NCI-H524 (cell line): ENCODE measurements at places on chromosomes 7 and 10.

- DNase-seq = no peak
These were observed 121.4 kb downstream of the PIP4K2A start for GRCh38 chr10:22593026-22593425.

DNA sequence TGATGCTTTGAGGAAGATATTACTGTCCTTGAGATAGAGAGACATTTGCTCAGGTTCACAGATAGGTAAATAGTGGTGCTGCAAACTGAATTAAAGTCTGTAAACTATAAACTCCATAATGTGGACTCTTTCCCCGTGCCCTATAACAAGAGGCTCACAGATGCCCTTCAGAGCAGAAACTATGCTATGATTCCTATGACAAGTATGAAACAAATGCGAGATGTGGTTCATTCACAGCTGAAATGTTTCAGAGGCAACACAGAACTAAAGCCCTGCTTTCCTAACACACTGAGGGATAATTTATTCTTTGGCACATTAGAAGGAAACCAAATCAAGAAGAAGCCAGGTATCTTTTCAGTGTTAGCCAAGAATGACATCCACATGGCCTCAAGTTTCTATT lies 13.4 kb downstream of the CHUK start:
- DNase-seq = no peak

- peak; percentile 39 for DNase-seq
These were observed 25.3 kb upstream of the GJD4 start for GRCh38 chr10:35579726-35580422.

DNA sequence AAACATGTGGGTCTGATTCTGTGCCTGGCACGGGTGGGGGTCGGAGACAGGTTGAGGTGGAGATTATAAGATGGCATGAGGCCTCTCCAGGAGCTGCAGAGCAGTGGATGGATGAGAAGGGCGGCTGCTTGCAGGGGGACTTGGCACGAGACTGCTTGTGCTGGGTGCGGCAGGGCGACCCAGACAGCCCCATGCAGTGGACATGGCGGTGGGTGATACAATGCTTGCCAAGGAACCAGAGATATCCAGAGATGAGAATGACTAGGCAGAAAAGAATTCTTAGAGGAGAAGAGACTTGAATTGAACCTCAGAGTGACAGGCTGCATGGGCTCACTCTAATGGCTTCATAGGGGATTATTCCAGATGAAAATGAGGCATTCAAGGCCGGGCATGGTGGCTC lies 145.4 kb downstream of the NEURL1 start:
- DNase-seq = no peak

DNA sequence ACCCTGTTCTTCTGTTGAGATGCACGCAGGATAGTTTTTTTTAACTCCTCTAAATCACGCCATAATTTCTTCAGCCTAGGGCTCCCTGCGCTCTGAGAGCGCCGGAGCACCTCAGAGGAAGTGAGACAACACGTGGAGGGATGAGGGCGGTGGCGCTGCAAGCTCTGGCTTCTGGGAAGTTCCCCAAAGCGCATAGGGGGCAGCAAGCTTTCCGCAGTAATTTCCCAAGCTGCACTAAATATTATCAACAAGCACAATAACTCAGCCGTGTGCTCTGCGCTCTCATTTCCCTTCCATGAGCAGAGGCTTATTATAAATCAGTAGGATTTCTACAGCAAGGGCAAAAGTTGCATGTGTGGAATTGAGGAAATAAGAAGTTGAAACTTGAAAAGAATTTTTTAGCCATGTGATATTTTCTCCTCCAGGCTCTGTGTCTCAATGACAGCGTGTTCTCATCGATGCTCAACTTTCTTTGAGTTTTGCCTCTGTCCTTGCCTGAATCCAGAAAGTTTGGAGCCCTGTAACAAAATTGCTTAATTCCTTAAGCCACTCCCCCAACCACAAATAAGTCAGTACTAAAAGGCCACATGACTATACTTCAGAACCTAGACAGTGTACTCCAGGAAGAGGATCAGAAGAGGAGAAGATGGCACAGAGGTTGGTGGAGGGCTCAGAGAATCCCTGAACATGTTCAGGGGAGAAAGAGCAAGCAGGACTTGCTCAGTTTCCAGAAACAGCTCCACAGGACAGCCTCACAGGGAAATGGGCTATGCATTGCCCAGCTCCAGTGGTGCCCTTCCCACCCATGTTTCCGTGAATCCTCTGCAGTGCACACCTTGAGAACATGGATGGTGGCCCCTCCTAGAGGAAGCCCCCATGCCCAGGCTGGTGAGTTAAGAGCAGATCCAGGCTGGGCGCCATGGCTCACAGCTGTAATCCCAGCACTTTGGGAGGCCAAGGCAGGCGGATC lies 221.5 kb upstream of the GHITM start:
- DNase-seq = no peak

DNA sequence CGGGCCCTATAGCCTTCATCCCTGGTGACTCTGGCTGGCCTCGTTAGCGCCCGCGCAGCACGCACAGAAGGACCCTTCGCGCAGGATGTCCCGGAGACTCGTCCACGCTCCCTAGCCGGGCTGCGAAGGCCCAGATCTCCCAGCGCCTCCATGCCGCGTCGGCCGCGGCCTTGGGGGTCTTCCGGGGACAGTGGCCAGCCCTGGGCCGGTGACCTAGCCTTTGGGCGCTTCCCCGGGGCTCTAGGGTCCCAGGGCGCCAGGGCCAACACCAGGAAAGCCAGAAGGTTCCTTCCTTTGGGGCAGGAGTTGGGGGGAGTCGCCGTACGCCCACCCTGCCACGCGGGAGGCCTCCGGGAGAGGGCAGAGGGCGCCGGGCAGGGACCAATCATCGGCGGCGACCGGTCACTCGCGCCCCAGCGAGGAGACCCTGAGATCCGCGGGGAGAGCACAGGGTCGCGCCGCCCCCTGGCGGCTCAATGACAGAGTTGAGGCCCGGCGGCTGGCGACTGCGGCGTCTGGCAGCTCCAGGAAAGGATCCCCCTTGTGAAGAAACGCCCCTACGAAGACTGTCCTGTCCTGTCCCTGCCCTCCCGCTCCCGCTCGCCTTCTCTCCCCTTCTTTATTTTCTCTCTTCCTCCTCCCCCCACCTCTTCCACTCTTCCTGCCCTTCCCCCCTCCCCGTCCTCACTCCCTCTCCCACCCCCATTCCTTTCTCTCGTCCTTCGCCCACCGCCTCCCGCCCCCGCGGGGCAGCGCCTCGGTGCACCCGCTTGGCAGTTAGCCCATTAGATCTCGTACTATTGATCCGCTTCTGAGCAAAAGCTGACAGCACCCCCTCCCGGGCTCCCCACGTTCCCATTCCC lies 62.3 kb upstream of the LBX1 start:
- peak; percentile 57 for DNase-seq

DNA sequence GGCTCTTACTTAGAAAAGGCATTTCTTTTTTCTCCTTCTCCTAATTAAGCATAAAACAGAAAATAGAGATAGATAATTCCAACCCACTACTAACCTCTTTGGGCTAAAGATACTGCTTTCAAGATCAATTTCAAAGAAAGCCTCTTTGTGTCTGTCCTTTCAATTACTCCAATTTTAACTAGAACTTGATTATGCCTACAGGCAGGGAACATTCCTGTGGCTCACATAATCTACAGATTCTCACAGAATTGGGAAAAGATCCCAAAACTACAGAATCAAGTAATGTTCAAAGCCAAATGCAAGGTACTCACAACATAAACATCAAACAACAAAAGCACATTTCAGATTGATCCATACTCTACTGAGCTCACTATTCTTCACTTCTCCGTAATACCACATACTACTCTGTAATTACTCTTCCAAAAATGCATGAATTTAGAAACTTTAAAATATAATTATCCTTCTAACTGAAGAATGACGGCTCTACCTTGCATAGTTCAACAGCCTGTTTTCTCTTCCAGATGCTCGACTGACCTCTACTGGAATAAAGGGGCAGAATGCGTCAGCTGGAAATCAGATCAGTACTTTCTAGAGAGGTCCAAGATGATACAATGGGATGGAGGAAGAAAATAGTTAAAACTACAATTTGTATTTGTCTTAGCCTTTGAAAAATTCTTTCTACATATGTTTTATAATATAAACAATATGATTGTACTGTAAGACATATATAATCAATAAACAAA lies 3.9 kb downstream of the MTERF1 start:
- peak; percentile 27 for DNase-seq

DNA sequence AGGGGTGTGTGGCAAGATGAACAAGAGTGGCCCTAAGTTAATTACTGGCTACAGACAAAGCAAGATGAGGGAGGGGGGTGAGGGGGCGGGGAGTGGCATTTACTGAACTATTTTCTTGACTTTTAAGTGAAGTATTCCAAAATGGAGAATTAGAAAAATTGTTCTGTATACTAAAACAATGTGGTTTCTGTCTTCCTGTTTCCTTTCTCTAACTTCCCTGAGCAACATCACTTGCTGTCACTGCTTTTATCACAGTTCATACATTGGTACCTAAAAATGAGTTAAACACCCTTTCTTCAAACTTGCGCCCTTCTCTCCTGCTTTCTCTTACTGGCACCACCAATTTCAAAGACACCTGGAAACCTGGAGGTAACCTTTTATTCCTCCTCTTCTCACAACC lies 21.6 kb downstream of the PDZD8 start:
- no peak for DNase-seq

- peak; percentile 13 for DNase-seq
These were observed 27.5 kb downstream of the MICALL2 start for GRCh38 chr7:1431634-1432380.

DNA sequence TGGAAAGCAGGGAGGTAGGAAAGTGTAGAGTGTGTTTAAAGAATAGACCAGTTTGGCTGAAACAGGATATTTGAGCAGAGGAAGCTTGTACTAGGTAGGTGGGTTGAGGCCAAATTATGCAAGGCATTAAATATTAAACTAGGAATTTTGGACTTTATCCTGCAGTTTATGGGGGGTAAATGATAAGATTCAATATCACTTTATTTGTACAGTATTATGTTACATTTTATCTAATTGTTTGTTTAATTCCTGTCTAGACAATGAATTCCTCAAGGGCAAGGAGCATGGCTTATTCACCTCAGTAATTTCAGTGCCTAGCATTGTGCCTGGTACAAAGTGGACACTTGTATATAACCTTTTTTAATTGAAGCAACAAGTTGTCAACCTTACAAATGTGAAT lies 125.9 kb downstream of the CFTR start:
- no peak for DNase-seq

GRCh38 chr7:87687653-87688254 lies 59.6 kb downstream of the RUNDC3B start:
- DNase-seq = no peak

DNA sequence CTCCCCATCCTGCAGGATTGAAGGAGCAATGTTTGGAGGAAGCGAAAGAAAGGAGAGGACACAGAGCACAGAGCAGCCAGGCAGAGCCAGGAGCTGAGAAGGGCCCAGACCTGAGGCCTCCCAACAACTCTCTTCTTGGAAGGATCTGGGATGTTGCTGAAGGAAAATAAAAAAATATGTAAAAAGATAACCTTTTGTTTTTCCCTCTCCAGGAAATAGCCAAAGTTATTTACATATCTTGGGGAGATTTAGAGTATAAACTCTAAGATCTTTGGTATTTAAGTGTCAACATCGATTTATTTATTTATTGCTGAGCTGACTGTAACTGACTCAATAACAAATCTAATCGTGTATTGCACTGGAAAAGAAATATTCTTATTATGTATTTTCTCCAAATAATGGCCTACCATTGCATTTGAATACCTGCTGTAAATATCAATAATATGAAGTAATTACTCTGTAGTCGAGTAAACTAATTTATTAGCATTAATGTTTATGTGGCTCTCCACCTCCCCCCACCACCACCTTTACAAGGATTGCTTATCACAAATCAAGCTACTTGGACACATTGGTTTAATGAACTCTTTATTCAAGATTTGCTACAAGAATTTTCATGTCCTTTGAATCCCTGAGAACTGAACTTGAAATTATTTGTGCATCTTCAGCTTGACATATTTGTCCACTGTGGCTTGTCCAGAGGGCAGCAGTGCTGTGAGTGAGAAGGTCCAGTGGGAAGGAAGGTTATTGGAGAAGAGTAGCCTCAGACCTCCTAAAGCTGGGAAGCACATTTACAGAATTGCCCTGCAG lies 1.8 kb upstream of the HOXA11 start:
- no peak for DNase-seq

- no peak for DNase-seq
These were observed 4.9 kb downstream of the GATA3 start for GRCh38 chr10:8059191-8059936.

GRCh38 chr10:29022513-29022912 lies 266.4 kb upstream of the LYZL1 start:
- DNase-seq = no peak

GRCh38 chr10:121665809-121666208 lies 67.6 kb upstream of the FGFR2 start:
- DNase-seq = no peak

DNA sequence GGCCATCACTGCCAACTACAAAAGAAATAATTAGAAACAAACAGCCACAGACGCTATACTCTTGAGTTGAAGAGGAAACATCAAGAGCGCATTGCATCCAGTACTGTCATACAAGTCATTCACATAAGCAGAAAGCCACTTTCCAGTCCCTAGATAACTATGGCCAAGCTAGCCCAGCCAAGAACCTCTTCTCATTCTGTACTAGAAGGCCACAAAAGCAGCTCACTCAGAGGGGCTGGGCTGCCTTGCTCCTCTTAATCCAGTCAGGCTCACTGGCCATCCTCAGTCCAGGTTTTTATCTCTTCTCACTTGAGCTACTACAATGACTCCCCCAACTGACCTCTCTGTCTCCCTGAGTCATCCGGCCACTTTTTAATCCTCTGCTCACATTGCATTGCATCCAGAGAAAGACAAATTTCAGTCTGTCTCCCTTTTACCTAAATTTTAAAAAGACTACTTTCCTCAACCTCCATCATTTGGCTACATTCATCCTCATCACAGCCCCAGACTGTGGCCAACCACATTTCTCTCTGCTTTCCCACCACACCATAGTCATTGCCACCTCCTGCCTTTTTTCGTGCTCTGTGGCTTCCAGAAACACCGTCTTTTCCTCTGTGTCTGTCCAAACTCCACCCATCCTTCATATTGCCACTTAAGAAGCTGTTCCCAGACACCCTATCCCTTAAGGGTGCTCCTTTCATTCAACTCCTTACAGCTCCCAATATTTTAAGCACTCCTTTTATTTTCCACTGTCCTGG lies 25.0 kb downstream of the PPP1R3C start:
- no peak for DNase-seq

DNA sequence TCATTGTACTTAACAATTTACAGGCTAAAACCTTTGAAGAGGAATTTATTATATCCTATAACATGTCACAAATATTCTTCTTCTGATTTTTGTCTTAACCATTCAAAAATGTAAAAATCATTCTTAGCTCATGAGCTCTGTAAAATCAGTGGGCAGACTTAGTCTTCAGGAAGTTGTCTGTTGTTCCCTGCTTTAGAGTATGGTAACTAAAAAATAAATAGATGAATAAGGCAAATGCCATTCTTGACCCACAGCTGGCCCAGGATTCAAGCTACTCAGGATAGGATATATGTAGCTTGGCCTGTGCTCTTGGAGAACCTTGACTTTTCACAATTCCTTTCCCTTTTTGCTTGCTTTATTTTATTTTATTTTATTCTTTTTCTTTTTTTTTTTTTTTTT lies 51.5 kb downstream of the LRRC4 start:
- no peak for DNase-seq

- DNase-seq = no peak
These were observed 22.1 kb upstream of the LMOD2 start for GRCh38 chr7:123633553-123633952.
